Activated naive CD8-positive, alpha-beta T cell treated with anti-CD3 and anti-CD28 coated beads for 36 hours (primary cell): ENCODE measurements at places on chromosomes 11 and 22. TPM values are rescaled to one million over a fixed set of nuclear protein-coding genes. Genes with fewer than 3 reads are reported as not detected.

Gene OR51B5
- not detected for total RNA-seq

Gene CST6
- total RNA-seq: not detected

Gene CNTN5
- total RNA-seq: not detected

Gene SLC5A4
- not detected for total RNA-seq

Gene TEF
- 2.6 TPM for total RNA-seq

Gene OR52E8
- total RNA-seq: not detected

Gene E2F8
- total RNA-seq: 16.2 TPM

Gene CHRM1
- not detected for total RNA-seq

DNA sequence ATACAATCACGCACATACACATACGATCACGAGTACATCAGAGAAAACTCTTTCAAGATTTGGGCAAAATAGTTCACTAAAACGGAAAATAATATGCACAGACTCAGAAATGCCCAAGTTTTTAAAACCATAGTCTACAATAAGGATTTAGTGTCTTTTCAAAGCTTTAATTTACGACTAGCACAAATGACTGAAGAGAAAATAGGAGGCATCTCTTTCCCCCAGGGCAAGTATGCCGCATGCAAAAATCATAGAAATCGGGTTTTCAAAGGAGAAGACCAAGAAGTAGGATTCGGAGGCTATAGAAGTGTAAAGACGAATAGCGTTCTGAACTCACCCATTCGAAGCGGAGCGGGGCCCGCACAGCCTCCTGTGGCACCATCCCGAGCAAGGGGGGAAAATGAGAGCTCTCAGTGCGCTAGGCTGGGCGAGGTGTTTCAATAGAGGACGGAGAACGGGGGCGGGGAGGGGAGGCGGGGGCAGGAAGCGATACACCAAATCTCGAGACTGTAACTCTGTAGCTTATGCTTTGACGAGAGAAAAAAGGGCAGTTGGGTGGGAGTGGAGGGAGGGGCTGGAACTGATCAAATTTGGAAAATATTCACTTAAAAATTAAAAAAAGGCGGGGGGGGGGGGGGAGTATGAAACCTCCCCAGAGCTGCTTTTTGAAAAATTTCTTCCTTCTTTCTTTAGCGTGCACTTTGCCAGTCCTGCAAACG, 15.8 kb downstream of the BLID start:
- DNase-seq: no peak
- H3K27ac ChIP-seq: no peak overlapping the region
- H3K27me3 ChIP-seq: peaks cover 44% of the 10 kb centered on the region
- H3K4me3 ChIP-seq: peak overlapping the region; percentile 33
- H3K4me1 ChIP-seq: peaks cover 8% of the 10 kb centered on the region

DNA sequence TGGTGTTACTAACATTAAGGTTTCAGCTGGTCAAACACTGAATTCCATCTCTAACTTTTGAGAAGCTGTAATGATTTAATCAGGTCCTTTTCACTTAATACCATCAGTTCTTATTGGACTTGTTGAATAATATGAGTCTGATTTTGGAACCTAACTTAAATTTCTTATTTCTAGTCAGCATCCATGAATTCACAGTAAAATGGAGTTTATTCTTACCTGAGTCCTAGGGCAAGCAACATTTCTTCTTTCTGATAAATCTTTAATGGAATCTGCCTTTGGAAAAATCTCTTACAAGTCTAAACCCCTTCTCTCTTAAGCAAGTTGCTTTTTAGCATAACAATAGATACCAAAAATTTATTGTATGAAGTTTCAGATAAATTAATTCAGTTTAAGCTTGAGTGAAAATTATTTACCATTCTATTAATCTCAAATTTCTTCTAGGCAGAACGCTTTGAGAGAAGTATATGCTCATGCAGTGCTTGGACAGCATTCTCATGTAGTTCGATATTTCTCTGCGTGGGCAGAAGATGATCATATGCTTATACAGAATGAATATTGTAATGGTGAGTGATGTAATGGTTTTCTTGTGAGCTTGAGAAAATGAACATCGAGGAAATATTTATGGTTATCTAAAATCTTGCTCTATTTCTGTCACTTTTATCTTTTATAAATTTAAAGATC, 3.4 kb downstream of the WEE1 start:
- peak overlapping the region; percentile 61 for H3K4me3 ChIP-seq
- no peak for DNase-seq
- peaks cover 57% of the 10 kb centered on the region for H3K36me3 ChIP-seq

- no peak overlapping the region for H3K4me3 ChIP-seq
- no peak overlapping the region for H3K27ac ChIP-seq
- H3K36me3 ChIP-seq: no peaks in the 10 kb centered on the region
- no peaks in the 10 kb centered on the region for H3K4me1 ChIP-seq
- H3K27me3 ChIP-seq: peaks cover 2% of the 10 kb centered on the region
Measured at GRCh38 chr11:120858740-120859139, 165.2 kb upstream of the TBCEL start.

DNA sequence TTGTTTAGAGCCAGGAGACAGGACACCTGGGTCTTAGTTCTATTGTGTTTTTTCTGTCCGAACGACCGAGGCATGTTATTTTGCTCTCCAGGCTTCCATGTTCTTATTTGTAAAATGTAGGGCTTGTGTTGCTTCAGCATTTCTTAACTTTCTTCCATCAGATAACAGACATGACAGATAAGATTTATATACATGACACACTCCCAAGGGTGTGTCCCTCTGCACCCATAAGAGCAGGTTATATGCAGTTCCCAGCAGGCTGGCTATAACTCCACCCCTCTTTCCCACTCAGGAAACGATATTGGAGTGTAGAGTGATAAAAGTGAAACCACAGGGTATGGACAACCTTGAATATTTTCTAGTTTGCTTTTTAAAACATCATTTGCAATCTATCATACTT, 65.8 kb downstream of the APIP start:
- no peak overlapping the region for H3K4me3 ChIP-seq
- peaks cover 5% of the 10 kb centered on the region for H3K27me3 ChIP-seq
- H3K27ac ChIP-seq: no peak overlapping the region
- no peaks in the 10 kb centered on the region for H3K36me3 ChIP-seq

- peaks cover 31% of the 10 kb centered on the region for H3K4me1 ChIP-seq
- H3K4me3 ChIP-seq: no peak overlapping the region
- H3K27ac ChIP-seq: no peak overlapping the region
- H3K36me3 ChIP-seq: peaks cover 16% of the 10 kb centered on the region
- no peaks in the 10 kb centered on the region for H3K27me3 ChIP-seq
Measured at GRCh38 chr11:78564490-78565467, 9.9 kb downstream of the NARS2 start.

DNA sequence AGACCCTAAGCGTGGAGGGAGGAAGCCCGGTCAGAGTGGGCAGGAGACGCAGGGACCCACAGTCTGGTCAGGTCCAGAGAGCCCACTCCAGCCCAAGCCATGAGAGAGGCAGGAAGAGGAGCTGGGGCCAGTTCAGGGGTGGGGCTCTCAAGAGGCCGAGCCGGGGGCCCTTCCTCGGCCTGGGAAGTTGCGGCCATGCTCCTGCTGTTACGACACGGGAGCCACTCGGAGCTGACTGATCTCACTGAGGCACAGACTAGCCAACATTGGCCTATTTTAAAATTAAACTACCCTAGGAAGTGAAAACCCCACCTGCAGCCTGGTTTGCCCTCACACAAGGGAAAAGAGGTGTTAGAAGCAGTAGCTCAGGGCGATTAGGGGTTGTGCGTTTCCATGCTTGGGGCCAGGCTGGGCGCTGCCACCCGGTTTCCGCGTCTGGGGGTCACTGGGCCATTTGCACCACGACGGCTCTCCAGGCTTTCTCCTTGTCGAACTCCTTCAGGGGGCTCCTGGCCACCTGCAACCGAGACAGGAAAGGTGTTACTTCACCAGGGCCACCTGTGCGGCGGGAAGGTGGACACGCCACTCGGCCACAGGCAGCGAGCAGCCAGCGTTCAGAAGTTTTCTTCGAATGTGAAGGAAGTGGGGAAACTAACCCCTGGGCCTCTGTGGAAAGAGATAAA, 3.2 kb upstream of the TTLL8 start:
- peaks cover 38% of the 10 kb centered on the region for H3K27me3 ChIP-seq
- H3K4me3 ChIP-seq: no peak overlapping the region
- no peak overlapping the region for H3K27ac ChIP-seq
- DNase-seq: no peak
- no peaks in the 10 kb centered on the region for H3K4me1 ChIP-seq

- no peaks in the 10 kb centered on the region for H3K27me3 ChIP-seq
- H3K4me1 ChIP-seq: peaks cover 23% of the 10 kb centered on the region
- H3K36me3 ChIP-seq: peaks cover 8% of the 10 kb centered on the region
- no peak overlapping the region for H3K27ac ChIP-seq
Measured at GRCh38 chr11:111947143-111947542, 10.0 kb downstream of the DIXDC1 start.

DNA sequence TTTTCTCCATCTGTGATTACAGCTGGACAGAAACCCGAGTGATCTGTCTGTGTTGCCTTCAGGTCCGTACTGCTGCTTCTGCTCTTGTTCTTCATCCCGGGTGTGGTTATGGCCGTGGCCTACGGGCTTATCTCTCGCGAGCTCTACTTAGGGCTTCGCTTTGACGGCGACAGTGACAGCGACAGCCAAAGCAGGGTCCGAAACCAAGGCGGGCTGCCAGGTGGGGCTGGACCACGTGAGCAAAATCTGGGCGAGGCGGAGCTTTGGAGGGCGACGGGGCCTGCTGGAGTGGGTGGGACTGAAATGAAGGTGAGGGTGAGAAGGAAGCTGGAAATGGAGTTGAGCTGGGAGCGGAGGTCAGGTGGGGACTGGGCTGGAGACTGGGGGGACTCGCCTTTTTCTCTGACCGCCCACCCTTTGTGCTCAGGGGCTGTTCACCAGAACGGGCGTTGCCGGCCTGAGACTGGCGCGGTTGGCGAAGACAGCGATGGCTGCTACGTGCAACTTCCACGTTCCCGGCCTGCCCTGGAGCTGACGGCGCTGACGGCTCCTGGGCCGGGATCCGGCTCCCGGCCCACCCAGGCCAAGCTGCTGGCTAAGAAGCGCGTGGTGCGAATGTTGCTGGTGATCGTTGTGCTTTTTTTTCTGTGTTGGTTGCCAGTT, 11.1 kb downstream of the CCKBR start:
- no peak for DNase-seq
- H3K27ac ChIP-seq: no peak overlapping the region
- peaks cover 2% of the 10 kb centered on the region for H3K36me3 ChIP-seq
- no peaks in the 10 kb centered on the region for H3K4me1 ChIP-seq

GRCh38 chr11:115503083-115503885, 931 bp downstream of the CADM1 start:
- no peak overlapping the region for H3K27ac ChIP-seq
- DNase-seq: peak; percentile 3
- peaks cover 56% of the 10 kb centered on the region for H3K27me3 ChIP-seq
- H3K4me1 ChIP-seq: peaks cover 8% of the 10 kb centered on the region
- no peaks in the 10 kb centered on the region for H3K36me3 ChIP-seq
- peak overlapping the region; percentile 37 for H3K4me3 ChIP-seq

DNA sequence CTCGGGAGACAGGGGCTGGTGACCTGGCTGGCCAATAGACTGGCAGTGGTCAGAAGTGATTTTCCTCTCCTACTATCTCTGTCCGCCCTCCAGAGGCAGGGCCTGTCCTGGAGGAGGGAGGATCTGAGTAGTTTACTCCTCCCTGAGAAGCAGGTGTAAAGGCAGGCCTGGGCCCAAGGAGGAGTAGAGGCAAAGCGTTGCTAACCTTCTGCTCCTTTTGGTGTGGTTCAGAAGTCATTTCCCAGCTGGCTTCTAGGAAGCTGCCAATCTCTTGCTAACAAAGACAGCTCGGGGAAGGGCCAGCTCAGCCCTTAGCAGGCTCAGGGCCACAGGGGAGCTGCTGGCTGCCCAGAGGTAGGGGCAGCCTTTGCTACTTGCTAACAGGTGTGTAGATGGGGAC, 151.1 kb upstream of the NECTIN1 start:
- H3K27ac ChIP-seq: no peak overlapping the region
- H3K4me1 ChIP-seq: no peaks in the 10 kb centered on the region
- no peaks in the 10 kb centered on the region for H3K36me3 ChIP-seq
- H3K27me3 ChIP-seq: peaks cover 14% of the 10 kb centered on the region
- no peak overlapping the region for H3K4me3 ChIP-seq
- no peak for DNase-seq

DNA sequence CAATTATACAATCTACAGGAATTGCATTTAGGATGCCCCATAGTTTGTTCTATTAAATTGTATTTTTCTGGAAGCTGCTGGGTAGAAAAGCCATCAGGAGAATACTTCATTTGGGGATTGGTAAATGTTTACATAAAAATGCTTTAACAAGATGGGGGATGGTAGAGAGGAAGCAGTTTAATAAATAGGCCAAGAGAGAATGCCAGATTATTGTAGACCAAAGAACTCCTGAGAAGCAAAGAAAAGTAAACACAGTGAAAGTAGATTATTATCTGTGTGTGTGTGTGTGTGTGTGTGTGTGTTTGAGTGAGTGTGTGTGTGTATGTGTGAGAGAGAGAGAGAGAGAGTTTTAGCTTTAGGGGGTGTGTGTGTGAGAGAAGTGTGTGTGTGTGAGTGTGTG, 820.4 kb upstream of the CCDC90B start:
- no peaks in the 10 kb centered on the region for H3K36me3 ChIP-seq
- no peak overlapping the region for H3K27ac ChIP-seq
- H3K4me1 ChIP-seq: no peaks in the 10 kb centered on the region
- DNase-seq: no peak
- H3K27me3 ChIP-seq: no peaks in the 10 kb centered on the region

- H3K27me3 ChIP-seq: no peaks in the 10 kb centered on the region
- no peak overlapping the region for H3K27ac ChIP-seq
- no peaks in the 10 kb centered on the region for H3K36me3 ChIP-seq
- H3K4me1 ChIP-seq: no peaks in the 10 kb centered on the region
- DNase-seq: no peak
Measured at GRCh38 chr11:117511483-117511930, 183.9 kb downstream of the CEP164 start.

- no peaks in the 10 kb centered on the region for H3K36me3 ChIP-seq
- H3K27me3 ChIP-seq: peaks cover 8% of the 10 kb centered on the region
- no peak overlapping the region for H3K4me3 ChIP-seq
- no peak overlapping the region for H3K27ac ChIP-seq
- H3K4me1 ChIP-seq: no peaks in the 10 kb centered on the region
Measured at GRCh38 chr11:131840545-131840944, 470.1 kb downstream of the NTM start.

GRCh38 chr11:48007677-48008076, 27.3 kb downstream of the PTPRJ start:
- no peaks in the 10 kb centered on the region for H3K27me3 ChIP-seq
- H3K4me1 ChIP-seq: peaks cover 71% of the 10 kb centered on the region

- DNase-seq: peak; percentile 15
- H3K4me1 ChIP-seq: peaks cover 35% of the 10 kb centered on the region
- peak overlapping the region; percentile 86 for H3K27ac ChIP-seq
- peaks cover 16% of the 10 kb centered on the region for H3K36me3 ChIP-seq
- no peaks in the 10 kb centered on the region for H3K27me3 ChIP-seq
Measured at GRCh38 chr11:119107538-119108145, 498 bp downstream of the C2CD2L start.

- DNase-seq: no peak
- H3K27ac ChIP-seq: no peak overlapping the region
- H3K27me3 ChIP-seq: no peaks in the 10 kb centered on the region
- H3K4me1 ChIP-seq: no peaks in the 10 kb centered on the region
- no peaks in the 10 kb centered on the region for H3K36me3 ChIP-seq
- H3K4me3 ChIP-seq: no peak overlapping the region
Measured at GRCh38 chr11:3089236-3090061, 32.2 kb upstream of the CARS1 start.

- no peaks in the 10 kb centered on the region for H3K36me3 ChIP-seq
- DNase-seq: no peak
- no peak overlapping the region for H3K4me3 ChIP-seq
- no peaks in the 10 kb centered on the region for H3K4me1 ChIP-seq
- no peak overlapping the region for H3K27ac ChIP-seq
Measured at GRCh38 chr11:110125632-110126031, 32.4 kb downstream of the ZC3H12C start.

- H3K4me3 ChIP-seq: peak overlapping the region; percentile 96
- H3K36me3 ChIP-seq: peaks cover 18% of the 10 kb centered on the region
- DNase-seq: no peak
- peaks cover 31% of the 10 kb centered on the region for H3K4me1 ChIP-seq
- no peaks in the 10 kb centered on the region for H3K27me3 ChIP-seq
Measured at GRCh38 chr22:41799486-41800347, 762 bp upstream of the CCDC134 start.
